ENCODE measurements at places on chromosomes 3 and 15.

DNA sequence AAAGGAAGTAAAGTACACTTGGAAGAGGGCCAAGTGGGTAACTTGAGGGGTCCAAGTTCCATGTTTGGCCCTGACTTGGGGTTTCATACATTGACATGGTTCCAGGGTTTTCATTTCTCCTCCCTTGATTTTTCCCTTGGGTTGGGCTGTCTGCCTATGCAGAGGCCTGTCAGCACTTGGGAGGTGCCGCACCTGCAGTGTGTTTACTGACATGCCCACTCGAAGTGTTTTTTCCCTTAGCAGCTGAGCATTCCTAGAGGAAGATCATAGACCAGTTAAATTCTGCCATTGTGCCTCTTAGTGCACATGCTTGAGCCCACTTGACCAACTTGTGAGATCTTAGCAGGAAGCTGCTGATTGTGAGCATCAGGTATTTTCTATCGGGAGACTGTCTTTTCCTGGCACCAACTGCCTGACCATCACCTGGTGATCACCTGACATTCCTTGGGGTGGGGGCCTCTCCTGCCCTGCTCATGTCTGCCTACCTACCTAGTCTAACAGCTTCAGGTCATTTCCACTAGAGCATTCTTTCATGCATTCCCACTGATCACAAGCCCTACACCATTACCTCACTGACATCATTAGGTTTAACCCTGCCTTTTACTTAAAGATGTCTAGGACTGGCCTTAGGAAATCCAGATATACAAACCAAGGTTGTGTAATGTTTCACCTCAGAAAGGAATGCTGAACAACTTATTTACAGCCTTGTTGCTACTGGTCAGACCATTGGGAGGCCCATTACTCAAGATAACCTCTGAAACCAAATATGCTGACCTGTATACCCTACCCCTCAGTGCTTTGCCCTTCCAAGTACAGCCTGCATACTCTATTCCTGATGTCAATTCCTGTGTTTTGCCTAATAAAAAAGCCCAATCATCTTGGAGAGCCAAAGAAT lies 68.3 kb downstream of the CD47 start:
- DNase-seq: no peak

- no peak for DNase-seq
These were observed 17.8 kb downstream of the HERC1 start for GRCh38 chr15:63815796-63816533.

- no peak for DNase-seq
These were observed 16.3 kb upstream of the LMCD1 start for GRCh38 chr3:8485141-8485870.

- peak; percentile 63 for DNase-seq
These were observed 5.3 kb downstream of the CCDC80 start for GRCh38 chr3:112635674-112636073.

GRCh38 chr3:42116466-42116865 lies 25.3 kb downstream of the TRAK1 start:
- no peak for DNase-seq

DNA sequence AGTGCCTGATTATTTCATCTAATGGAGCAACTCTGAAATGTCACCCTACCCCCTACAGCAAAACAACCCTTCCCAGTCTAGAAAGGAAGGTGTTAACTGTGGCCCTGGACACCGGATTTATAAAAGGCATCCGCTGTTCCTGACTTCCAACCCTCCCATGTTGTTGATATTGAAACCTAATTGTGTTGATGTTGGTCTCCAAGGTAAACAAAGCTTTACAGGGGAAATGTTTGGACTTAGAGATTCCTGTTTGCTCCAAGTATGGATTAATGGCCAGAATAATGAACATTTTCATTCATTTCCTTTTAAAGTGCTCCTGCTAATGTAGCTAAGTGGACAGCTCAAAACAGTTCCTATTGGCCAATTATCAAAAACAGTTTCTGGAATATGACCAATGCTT lies 19.4 kb upstream of the LMCD1 start:
- DNase-seq: no peak

- DNase-seq: no peak
These were observed 41.3 kb downstream of the CMTM7 start for GRCh38 chr3:32432711-32433530.

DNA sequence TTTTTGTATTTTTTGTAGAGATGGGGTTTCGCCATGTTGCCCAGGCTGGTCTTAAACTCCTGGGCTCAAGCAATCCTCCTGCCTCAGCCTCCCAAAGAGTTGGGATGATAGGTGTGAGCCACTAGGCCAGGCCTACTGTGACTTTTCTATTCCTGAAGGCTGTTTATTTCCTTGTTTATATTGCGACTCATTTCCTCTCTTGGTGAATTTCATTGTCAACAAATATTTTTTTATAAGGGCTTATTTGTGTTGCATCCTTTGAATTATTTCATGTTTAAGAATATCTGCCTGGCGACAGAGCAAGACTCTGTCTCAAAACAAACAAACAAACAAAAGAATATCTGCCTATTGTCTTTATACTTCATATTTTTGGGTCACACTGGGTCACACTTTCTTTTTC lies 29.4 kb upstream of the MCCC1 start:
- DNase-seq: no peak

- no peak for DNase-seq
These were observed 68.7 kb downstream of the CHRD start for GRCh38 chr3:184448321-184449160.

DNA sequence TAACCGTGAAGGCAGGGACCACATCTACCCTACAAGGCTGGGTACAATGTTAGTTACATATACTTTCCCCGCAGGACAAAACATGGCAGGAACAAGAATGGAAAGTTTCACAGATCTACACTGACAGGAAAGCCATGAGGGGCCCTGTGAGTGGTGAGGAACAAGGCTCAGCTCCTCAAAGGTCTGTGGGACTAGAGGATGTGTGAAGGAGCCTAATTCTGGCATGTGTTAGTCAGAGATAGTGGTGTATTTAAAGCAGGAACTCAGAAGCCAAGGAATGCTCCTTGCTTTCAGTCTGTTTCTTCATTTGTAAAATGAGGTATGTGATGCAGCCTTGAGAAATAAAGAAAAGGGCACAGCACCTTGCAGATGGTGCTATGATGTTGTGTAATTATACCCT lies 25.1 kb downstream of the ETV5 start:
- DNase-seq: no peak

DNA sequence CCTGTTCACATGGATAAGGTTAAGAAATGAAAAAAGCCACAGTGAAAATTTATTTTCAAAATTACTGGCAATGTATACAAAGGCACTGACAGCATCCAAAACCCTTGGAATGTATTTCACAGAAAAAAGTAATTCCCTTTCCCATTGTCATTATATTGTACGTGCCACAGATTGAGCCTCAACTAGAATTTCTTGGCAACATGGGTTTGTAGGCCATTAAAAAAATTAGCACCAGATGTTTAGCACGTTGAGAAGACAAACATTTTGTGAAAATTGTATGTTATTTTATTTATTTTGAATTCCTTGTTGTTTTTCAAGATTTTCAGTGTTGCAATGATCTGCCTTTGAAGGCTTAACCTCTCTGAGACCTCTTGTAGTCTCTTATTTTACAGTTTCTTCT lies 76.3 kb upstream of the EPHB3 start:
- DNase-seq: no peak

- no peak for DNase-seq
These were observed 52.8 kb downstream of the ATP8B4 start for GRCh38 chr15:50066202-50066601.

GRCh38 chr15:50440932-50441331 lies 16.7 kb downstream of the USP8 start:
- DNase-seq: no peak

- DNase-seq: no peak
These were observed 413.7 kb downstream of the PDCD6IP start for GRCh38 chr3:34212175-34212574.

DNA sequence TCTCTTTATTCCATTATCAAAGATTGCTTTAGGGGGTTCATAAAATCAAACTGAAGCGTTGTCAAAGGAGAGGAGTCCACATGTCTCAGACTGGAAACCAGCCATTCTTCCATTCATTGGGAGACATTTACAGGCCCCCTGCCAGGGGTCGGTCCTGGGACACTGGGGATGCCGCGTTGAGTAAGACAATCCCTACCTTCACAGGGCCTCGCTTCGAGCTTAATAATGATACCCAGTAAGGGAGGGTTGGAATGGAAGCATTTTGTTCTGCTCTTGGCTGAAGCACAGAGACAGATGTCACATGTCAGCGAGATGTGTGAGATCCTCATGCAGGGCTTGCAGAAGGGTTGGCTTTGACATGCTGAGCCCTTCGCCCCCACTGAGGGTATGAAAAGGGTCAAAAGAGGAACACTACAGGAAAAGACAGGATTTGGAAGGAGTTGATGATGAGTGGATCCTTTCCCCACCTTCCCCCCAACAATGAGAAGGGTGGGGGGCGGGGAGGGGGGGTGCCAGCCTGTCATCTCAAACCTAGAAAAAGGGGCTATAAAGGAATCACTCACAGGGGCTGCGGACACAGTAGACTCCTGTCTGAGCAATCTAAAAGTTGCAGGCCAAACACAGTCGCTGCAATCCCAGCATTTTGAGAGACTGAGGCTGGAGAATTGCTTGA lies 25.6 kb upstream of the ARL8B start:
- DNase-seq: no peak

- no peak for DNase-seq
These were observed 197.1 kb downstream of the EPHB1 start for GRCh38 chr3:134992180-134992579.

DNA sequence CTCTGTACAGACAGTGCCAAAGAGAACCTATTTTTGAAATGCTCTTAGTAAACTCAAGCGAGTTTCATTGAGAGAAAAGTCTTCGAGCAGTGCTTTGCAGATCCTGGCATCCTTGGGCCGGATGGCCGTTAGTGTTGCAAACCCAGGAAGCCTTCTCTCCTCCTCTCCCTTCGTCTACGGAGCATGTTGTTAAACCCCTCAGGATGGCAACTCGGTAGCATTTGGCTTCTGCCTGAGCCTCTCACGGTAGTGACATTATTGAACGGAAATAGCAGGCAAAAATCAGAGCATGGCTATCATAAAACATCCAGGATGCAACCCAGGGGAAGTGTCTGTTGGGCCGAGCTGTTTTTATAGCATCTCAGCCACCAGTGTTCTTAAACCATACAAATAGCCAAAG lies 6.7 kb upstream of the SEC13 start:
- DNase-seq: no peak

GRCh38 chr3:144018776-144019175 lies 47.2 kb downstream of the DIPK2A start:
- no peak for DNase-seq

DNA sequence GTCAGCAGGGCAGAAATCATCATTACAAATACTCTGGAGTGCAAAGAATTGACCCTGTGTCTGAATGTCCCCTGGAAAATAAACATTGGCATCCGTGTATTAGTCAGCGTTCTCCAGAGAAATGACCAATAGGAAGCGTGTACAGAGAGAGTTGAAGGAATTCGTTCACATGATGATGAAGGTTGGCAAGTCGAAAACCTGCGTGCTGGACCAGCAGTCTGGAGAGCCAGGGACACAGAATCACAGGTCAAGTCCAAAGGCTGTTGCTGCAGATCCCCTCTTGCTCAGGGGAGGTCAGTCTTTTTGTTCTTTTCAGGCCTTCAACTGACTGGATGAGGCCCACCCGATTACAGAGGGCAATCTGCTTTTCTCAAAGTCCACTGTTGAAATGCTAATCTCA lies 16.6 kb downstream of the GP9 start:
- DNase-seq: no peak

GRCh38 chr3:54518011-54518675 lies 395.8 kb downstream of the CACNA2D3 start:
- no peak for DNase-seq

- DNase-seq: no peak
These were observed 79.0 kb upstream of the VGLL3 start for GRCh38 chr3:87069971-87070370.

- no peak for DNase-seq
These were observed 193.4 kb upstream of the HES1 start for GRCh38 chr3:193942516-193943055.

GRCh38 chr3:132561003-132561402 lies 36.1 kb upstream of the ACKR4 start:
- DNase-seq: no peak

DNA sequence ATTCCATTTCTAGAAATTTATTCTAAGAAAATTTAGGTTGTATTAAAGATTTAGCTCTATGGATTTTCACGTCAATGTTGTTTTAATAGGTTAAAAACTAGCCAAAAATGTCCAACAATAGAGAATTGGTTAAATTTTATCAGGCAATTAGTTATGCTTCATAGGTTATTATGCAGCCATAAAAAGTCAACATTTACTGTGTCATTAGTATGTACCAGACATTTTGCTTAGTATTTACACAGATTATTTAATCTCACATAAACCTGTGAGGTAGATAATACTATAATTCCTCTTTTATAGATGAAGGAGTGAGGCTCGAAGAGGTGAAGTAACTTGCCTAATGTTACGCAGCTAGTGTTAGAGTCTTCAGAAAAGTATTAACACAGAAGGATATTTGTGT lies 70.6 kb upstream of the LRRFIP2 start:
- no peak for DNase-seq

DNA sequence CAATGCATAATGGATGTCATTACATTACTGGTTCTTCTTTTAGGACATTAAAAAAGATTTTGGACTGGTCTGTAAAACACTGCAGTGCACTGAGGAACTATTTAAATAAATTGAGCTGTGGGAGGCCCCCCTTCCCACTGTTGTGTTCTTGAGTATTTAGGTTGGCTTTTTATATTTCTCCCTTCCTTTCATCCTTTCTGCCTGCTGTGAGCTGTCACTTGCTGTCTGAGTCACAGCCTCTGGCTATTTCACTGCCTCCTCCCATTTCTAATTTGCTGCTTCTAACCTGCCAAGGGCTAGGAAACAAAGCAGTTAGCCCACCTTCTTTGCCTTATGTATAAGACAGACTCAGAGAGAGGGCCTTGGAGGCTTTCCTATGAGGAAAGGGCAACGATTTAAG lies 89.0 kb upstream of the FNDC3B start:
- no peak for DNase-seq

- no peak for DNase-seq
These were observed 231.0 kb upstream of the TLE3 start for GRCh38 chr15:70328679-70329115.

- DNase-seq: no peak
These were observed 202.3 kb upstream of the LPP start for GRCh38 chr3:187951452-187952190.

- no peak for DNase-seq
These were observed 160.1 kb upstream of the ATP10A start for GRCh38 chr15:26023231-26023630.

- DNase-seq: no peak
These were observed 26.2 kb upstream of the EPHB1 start for GRCh38 chr3:134768837-134769236.

- DNase-seq: no peak
These were observed 4.1 kb downstream of the CXCR6 start for GRCh38 chr3:45947361-45947760.

GRCh38 chr15:95359966-95360365 lies 970.5 kb upstream of the NR2F2 start:
- no peak for DNase-seq

Data from femur (tissue), 1 donor.